ENCODE measurements at places on chromosomes 13 and 19.

GRCh38 chr13:102800145-102801041 lies 1.5 kb downstream of the BIVM start:
- peak; percentile 72 for DNase-seq

DNA sequence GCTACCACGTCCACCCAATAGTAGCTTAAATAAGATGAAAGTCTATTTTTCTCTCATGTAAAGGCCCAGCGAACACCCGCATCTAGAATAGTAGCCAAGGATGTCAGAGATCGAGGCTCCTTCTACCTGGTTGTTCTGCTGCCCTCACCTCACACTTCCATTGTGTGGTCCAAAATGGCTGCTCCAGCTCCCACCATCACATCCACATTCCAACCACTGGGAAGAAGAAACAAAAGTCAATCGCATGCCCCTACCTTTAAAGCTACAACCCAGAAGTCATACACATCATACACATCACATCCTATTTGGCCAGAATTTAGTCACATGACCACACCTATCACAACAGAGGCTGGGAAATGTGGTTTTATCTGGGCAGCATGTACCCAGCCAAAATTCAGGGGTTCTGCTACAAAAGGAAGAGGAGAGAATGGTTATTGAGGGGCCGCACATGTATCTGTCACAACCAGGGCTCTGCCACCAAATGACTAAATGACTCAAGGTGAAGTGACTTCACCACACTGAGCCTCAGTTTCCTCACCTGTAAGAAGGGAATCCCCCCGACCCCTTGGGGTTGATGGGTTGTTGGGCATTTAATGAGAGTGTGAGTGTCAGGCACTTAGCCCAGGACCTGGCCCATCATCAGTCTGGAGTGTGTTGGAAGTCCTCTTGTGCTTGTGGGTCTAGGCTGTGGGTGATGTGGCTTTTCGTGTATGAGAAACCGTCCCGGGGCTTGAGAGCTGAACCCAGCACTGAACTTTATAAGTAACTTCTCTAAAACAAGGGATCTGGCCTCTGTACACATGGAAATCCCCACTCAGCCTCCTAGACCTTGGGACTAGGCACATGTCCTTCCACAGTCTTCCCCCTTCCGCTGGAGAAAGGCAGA lies 10.2 kb upstream of the CBLC start:
- DNase-seq = no peak

DNA sequence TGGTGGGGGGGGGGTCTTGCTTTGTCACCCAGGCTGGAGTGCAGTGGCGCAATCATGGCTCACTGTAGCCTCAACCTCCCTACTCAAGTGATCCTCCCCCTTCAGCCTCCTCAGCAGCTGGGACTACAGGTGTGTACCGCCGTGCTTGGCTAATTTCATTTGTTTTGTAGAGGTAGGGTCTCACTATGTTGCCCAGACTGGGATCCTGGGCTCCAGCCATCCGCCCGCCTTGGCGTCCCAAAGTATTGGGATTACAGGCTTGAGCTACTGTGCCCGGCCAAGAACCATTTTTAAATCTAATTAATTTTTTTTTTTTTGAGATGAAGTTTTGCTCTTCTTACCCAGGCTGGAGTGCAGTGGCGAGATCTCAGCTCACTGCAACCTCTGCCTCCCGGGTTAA lies 18.2 kb upstream of the JUND start:
- no peak for DNase-seq

- DNase-seq = no peak
Measured at GRCh38 chr19:55149078-55150003, at the start of gene TNNT1. TSS of gene TNNT1 (minus strand) at chr19:55149206. CDS start at chr19:55147157, 2,049 bp downstream.

GRCh38 chr13:98853771-98854221 lies 101.3 kb upstream of the SLC15A1 start:
- peak; percentile 80 for DNase-seq

GRCh38 chr13:112653071-112653470 lies 36.8 kb upstream of the ATP11A start:
- DNase-seq = no peak

DNA sequence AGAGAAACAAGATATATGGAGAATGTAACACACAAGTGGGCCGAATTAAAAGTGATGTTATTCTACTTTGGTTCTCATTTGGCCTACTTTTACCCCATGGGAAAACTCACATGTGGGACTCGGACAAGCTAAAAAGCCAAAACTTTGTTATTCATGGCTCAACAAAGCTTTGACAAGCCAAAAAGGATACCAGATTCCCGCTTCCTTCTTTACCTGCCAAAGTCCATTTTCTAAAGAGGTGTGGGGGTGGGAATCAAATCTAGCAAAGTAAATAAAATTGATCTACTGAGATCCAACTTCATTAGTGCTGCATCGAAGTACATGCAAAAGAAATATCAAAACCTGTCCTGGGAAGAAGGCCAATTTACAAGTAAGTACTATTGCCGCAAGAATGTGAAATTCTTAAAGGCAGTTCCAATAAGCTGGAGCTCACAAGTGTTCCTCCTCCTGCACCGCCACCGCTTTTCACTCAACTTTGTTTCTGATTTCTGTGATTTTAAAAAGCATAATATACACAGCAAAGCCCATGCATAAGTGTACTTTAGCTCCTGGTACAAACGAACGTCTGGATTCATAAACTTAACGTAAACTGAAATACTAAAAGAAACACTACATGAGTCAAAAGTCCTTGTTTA lies 1.1 kb downstream of the LNX2 start:
- peak; percentile 76 for DNase-seq

DNA sequence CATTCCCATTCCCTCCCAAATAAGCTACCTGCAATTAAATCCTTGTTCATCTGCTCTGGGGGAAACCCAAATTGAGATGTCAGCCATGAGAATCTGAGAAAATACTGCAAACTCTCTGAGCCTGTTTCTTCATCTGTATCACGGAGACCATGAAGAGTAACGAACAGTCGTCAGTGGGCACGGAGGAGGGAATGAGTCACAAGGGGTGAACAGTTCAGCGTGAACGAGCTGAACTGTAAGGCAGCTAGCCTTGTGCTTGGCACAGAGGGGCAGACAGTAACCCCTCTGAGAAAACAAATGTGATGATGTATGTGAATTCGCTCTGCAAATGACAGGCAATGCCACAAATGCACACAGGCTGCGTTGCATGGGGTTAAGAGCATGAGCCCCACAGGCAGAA lies 288.7 kb downstream of the FOXO1 start:
- peak; percentile 20 for DNase-seq

DNA sequence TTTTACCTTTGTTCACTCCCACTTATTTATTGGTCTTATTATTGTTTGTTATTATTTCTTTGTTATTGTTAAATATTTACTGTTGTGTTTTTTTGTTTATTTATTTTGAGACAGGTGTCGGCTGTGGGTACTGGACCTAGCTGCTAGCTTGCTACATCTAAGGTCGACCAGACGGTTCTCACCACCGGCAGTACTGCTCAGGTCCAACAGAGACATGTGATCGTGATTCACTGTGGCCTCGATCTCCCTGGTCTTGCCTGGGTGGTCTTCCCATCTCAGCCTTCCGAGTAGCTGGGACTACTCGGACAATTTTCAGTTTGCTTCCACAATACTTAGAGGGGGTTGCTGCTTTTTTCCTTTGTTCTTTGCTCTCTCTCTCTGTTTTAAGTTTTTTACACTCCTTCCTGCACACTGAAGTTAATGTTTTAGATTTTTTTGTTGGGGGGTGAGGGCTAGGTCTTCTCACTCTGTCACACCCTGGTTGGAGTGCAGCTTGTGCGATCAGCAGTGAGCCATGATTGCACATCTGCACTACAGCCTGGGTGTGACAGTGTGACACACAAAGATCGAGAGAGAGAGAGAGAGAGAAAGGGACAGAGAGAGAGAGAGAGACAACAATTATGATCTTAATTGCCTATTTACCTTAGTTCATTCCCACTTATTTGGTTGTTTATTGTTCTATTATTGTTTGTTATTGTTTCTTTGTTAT lies 1432.4 kb downstream of the UQCRFS1 start:
- no peak for DNase-seq

GRCh38 chr19:50046649-50047503 lies 21.1 kb downstream of the ZNF473 start:
- DNase-seq = peak; percentile 16

DNA sequence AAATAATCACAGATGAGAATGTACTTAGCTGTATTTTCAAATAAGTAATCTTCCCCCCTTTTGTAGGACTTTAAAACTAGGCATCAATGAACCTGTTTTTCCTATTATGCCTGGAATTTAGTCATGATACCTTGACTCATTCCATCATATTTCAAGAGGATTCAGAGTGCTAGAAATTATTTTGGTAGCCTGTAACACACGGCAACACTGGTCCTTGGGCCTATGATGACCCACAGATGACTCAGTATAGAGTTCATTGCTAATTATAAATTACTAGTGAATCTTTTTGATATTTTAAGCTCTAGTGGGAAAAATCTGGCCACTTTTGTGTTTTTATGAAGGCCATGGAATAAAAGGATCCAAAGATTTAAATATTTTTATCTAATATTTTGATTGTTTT lies 26.0 kb upstream of the GARRE1 start:
- DNase-seq = no peak

DNA sequence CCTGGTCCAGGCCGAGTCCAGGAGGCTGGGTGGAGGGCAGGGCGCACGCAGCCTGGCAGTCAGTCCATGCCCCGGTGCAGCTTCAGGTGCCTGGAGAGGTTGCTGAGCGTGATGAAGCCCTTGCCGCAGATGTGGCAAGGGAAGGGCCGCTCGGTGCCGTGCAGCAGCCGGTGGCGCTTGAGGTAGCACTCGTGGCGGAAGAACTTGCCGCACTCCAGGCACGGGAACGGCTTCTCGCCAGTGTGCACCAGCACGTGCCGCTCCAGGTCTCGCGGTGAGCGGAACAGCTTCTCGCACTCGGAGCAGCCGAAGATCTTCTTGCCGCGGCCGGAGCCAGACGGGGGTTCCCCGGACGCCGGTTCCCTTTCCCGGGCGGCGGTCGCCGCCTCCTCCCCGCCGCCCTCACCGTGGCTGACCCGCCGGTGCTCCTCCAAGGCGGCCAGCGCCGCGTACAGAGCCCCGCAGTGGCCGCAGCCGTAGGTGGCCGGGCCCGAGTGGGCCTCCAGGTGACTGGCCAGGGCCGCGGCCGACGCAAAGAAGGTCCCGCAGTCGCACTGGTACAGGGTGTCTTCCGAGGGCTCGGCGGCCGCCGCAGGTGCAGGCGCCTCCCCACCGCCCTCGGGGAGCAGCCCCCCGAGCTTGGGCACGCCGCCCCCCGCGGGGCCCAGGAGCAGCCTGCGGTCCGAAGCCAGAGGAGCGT lies 6.8 kb downstream of the FIZ1 start:
- no peak for DNase-seq

DNA sequence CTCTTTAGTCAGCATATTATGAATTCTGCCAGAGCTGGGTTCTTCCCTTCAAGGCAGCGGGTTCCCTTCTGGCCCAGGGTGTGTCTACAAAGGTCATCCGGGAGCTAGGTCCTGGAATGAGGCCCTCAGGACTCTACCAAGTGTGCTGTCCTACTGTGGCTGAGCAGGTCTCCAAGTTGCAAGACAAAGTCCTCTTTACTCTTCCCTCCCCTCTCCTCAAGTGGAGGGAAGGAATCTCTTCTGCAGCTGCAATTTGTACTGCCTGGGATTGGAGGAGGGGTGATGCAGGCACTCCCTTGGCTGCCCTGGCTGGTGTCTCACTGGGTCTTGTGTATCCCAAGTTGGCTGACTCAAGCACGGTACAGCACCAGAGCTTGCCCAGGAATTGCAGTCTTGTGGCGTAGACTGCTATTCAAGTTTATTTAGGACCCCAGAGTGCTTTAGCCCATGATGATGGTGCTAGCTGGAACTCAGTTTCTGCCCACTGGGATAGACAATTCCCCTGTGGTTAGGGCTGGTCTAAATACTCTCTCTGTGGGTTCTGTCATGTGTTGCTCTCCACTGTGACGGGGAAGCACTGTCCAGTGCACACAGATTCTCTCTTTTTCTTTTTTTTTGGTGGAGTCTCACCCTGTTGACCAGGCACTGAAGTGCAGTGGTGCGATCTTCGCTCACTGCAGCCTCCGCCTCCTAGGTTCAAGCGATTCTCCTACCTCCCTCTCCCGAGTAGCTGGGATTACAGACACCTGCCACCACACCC lies 28.5 kb downstream of the RFC3 start:
- DNase-seq = no peak

DNA sequence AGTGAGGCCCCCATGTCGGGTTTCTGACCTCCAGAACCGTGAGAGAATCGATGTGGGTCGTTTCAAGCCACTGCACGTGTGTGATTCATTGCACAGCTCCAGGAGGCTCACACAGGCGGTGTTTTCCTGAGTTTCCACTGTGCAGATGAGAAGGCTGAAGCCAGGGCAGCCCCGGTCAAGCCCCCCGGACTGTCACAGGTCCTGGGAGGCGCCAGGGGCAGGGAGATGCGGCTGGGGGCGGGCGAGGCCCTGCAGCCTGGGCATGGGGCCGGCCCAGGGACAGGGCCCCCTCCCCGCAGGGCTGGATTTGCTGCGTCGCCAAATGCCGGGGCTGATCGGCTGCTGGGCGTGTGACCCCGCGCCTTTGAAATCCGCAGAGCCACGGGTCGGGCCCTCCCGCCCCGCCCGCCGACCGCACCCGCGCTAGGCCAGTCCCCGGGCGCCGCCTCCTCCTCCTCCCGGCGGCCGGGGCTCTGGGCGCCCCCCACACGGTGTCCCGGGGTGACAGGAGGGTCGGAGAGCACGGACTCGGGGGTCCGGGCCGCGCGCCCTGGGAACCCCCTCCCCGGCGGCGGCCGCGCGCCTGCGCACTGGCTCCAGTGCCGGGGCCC lies 9.9 kb upstream of the MKNK2 start:
- peak; percentile 79 for DNase-seq

DNA sequence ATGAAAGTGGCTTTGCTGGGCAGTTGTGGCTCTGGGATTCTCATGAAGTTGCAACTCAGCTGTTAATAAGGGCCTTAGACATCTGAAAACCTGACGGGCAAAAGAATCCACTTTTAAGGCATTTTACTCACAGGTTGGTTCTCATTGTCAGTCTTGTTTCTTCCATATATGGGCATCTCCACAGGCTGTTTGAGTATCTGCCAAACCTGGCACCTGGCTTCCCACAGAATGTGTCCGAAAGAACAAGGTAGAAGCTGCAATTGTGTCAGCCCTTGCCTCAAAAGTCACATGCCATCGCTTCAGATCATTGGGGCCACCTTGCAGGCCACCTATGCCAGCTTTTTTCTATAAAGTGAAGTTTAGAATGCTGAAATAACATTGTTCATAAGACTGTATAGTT lies 102.4 kb downstream of the KCTD12 start:
- DNase-seq = no peak

DNA sequence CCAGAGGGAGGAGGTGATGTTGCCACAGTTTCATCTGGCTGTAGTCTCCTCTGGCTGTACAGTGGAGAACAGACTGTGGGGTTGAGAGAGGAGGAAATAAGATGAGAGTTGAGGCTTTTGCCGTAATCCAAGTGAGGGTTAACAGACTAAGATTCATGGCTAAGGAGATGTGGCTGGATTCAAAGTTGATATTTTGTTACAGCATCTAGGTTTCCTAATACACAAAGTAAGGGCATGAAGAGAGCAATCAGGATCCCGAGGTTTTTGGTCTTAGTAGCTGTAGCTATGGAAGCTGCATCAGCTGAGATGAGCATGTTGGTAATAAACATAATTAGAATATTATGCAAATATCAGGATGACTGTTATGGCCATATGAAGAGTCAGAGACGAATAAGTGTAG lies 1.4 kb downstream of the ZNF776 start:
- DNase-seq = no peak
